ENCODE measurements at places on chromosomes 12 and 14.

- no peak for DNase-seq
These were observed 1.9 kb upstream of the KRT18 start for GRCh38 chr12:52946797-52947547.

DNA sequence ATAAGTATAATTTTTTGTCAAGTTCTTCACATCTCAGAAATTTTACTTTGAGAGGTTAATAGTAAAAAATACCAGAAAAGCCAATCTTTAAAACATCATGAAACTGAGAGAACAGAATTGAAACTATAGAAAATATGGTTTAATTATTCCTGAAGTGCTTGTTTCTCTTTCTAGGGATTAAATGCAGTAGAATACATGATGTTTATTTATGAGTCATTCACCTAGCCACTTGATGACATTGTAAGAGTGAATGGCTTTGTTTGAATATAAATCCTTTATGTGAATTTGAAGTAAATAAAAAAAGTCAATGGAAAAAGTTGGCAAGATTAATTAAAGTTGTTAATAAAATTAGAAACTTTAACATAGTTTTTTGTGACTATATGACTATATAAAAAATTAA, 48.4 kb downstream of the KTN1 start:
- no peak for DNase-seq

GRCh38 chr14:33282331-33283230, 343.9 kb downstream of the NPAS3 start:
- DNase-seq, result no peak

DNA sequence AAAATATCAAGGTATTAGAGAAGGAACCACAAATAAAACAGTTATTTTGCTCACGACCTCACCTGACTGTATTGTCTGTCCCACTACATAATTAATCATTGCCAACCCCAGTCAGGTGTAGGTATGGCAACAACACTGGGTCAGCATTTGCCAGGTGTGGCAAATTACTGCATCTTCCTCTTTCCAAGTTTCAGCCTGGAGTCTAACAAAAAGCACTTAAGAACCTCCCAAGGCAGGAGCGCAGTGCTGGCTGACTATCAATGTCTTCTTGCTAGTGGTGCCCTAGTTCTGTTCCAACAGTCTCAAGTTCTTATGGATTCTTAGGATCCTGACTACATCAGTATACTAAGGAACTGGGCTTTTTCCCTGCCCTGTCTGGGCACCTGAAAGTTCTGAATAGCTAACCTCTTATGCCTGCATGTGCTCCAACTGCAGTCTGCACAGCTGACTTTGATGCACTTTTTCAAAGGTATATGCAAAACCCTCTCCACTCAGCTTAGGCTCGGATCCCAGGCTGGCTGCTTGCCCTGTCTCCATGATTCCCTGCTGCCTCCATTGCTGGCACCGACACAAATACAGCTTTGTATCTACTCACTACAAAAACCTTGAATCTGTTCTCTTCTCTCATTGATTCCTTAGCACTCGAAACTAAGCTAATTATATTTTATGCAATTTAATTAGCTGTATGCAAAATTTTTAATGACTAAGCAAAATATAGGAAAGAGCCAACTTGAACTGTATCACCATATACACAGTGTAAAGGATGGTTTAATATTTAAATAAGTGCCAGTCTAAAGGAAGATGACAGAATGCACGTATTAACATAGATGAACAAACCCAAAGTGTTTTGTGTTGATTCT, 113.3 kb downstream of the PRKD1 start:
- no peak for DNase-seq
